AG04450 (cell line): ENCODE measurements at places on chromosomes 7 and 10. TPM values are rescaled to one million over a fixed set of nuclear protein-coding genes. Genes with fewer than 3 reads are reported as not detected.

DNA sequence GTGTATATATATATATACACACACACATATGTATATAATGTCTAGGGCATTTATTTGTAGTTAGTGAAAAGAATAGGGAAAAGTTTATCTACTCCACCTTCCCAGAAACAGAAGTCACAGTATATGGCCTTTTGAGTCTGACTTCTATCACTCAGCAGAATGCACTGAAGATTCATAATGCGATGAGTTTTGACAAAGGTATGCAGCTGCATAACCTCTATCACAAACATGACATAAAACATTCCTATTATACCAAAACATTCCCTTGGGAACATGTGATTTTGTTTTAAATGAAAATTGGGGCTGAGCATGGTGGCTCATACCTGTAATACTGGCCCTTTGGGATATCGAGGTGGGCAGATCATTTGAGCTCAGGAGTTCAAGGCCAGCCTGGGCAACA, 137.3 kb upstream of the EEPD1 start:
- DNase-seq, result no peak

DNA sequence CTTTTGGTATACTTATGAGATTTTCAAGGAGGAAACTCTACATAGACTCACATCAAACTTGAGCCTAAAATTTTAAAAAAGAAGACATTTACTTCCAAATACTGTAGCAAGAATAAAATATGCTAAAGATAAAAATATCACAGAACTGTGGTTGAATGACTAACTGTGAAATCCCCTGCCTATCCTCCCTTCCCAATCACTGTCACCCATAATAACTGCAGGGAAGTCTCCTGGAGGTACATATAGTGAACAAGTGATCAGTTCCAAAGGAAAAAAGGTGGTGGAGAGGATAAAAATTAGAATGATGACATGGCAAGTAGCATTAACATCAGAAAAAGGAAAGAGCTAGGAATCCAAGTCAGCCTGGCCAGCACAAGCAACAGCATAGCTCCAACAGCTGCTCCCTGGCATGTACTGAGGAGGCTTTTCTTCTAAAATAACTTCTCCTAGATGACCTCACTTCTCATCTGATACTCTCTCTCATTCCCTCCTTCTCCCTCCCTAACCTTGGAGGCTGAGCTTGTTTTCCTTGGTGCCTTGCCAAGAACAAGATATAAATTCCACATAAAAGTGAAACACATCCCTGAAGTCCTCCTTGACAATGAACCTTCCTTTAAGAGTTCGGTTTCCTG, 124.0 kb downstream of the IQUB start:
- no peak for DNase-seq

DNA sequence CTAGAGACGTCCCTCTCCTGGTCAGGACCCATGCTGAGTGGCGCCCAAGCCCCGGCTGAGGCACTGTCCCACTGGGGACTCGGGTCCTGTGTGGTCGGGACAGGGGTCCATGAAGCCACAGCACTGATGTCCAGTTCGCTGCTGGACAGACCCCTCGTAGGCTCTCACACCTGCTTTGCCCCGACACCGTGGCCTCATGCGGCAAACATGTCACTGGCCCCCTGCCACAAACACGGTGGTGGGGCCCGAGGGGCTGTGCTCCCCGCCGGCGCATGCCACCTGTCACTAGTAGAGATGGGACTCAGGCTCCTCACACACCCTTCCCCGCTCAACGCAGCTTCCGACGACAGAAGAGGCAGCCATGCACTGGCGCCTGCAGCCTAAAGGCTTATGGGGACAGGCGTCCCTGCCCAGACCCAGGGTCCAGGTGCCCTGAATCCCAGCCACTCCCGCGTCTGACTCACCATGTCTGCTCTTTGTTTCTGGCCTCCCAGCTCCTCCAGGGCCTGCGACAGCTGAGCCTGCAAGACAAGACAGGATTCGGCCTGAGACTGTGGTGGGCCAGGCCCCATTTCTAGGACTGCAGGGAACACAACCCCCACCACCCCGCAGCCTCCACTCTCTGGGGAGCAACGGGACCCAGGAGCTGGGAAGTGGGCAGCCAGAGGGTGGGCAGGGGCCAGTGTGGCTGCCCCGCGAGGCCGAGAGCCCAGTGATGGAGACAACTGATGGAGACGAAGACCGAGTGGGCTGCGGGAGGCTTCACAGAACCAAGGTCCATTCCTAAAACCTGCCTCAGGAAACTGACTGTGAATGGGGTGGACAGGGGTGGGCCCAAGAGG, 230.9 kb downstream of the MAD1L1 start:
- DNase-seq, result no peak

DNA sequence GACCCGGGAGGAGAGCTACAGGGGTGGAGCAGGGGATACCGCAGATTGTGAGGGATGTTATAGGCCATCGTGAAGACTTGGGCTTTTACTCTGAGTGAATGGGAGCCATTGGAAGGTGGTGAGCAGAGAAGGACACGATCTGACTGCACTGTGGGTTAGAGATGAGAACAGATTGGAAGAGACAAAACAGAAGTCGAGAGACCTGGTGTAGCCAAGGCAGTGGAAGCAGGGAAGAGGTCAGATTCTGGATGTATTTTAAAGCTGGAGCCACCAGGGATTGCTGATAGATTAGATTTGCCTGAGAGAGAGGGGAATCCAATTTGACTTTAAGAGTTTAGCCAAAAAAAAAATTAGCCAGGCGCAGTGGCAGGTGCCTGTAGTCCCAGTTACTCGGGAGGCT, 21.6 kb upstream of the EEPD1 start:
- DNase-seq, result no peak

GRCh38 chr10:46293228-46293627, 6.4 kb downstream of the ANTXRL start:
- DNase-seq, result no peak

DNA sequence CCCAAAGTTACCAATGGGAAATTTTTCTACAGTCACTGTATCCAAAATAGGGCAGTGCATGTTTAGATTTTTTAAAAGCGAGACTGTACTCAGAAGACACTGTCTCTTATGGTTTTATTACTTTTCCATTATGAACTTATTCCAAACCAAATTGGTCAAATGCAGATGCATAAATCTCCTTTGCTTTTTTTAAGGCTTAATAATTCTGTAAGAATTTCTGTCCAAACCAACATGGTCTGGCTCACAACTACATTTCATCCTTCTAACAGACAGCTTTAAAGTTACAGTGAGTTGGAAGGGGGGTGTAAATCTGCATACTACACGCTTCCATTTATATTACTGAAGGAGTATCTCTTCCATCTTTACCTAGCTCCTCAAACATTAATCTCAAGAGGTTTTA, 199.2 kb downstream of the SLC25A13 start:
- DNase-seq, result no peak

DNA sequence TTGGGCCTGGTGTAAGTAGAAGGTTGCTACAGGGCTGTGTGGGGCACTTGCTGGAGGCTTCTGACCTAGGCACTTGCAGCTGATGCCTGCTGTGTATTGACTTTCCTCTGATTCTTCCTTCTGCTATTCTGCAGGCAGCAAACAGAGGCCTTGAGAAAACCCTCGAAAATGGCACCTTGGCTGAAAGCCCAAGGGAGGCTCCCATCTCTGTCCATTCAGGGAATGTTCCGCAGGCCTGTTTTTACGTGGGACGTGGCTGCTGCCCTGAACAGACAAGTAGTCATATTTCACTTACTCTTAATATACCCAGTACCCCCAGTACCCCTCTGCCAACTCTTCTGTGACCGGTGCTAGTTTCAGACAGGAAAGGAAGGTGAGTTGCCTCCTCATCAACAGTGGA, 664.7 kb downstream of the INHBA start:
- DNase-seq, result no peak

- DNase-seq, result no peak
These were observed 201.6 kb downstream of the TAX1BP1 start for GRCh38 chr7:27941522-27941921.

GRCh38 chr7:83484266-83484665, 164.7 kb downstream of the SEMA3E start:
- DNase-seq, result no peak

DNA sequence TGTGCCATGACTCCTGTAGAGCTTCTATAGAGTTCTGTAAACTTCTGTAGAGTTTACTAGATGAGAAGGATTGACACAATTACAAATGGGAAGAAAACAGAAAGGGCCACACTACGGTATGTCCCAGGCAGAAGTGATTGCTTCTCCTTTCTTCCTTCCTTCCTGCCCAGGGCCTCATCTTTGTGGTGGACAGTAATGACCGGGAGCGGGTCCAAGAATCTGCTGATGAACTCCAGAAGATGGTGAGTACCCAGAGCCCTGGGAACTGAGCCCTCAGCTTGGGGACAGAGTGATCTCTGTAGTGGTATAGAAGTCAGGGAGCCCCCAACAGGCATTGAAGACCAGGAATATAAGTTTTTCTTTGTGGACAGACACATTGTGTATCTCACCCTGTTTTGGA, 1.7 kb downstream of the ARF5 start:
- no peak for DNase-seq

- no peak for DNase-seq
These were observed 306.0 kb upstream of the LRGUK start for GRCh38 chr7:133821171-133821570.

- no peak for DNase-seq
These were observed 71.4 kb upstream of the SH2B2 start for GRCh38 chr7:102215256-102215655.

GRCh38 chr10:1594372-1595241, 142.7 kb downstream of the ADARB2 start:
- DNase-seq, result no peak

The DYNC1I1 gene
- 0.02 and 0.06 TPM in 2 replicates for polyA plus RNA-seq

The KIF11 gene
- polyA plus RNA-seq, result 5.2 and 7.6 TPM in 2 replicates

The LLCFC1 gene
- polyA plus RNA-seq, result not detected in 2 replicates
